Tibial artery (tissue), 4 donors: ENCODE measurements at places on chromosomes 5 and 9.

- no peak for DNase-seq
These were observed 63.3 kb upstream of the SLC30A5 start for GRCh38 chr5:69030358-69031062.

- DNase-seq = no peak
These were observed 6.6 kb downstream of the ARL10 start for GRCh38 chr5:176371621-176372539.

GRCh38 chr9:129509533-129509928 lies 111.4 kb downstream of the C9orf50 start:
- DNase-seq = no peak

GRCh38 chr5:169686137-169686536 lies 49.1 kb downstream of the DOCK2 start:
- DNase-seq = no peak

- DNase-seq = no peak
These were observed 103.6 kb downstream of the TSSK1B start for GRCh38 chr5:113331209-113331551.

DNA sequence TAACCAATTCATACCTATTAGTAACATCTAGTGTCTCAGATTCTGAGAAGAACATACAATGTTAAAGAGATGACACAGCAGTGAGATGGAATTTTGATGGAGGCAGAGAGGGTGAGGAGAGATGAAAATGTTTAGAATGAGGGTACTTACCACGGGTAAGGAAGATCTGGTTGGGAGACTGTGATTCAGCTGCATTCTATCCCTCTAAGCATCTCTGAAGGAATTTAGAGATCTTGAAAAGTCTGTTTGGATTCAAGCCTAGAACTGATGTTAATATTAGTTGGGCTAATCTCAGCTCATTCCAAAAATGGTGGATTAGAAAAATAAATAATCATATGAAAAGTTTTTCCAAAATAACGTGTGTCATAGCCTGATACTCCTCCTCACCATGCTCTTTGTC lies 191.5 kb upstream of the CLINT1 start:
- DNase-seq = no peak

GRCh38 chr5:132962429-132963021 lies 909 bp downstream of the AFF4 start:
- DNase-seq = no peak

- DNase-seq = no peak
These were observed 98.7 kb downstream of the RANBP17 start for GRCh38 chr5:170960567-170960966.

- no peak for DNase-seq
These were observed 318.2 kb downstream of the PARP8 start for GRCh38 chr5:50984640-50985039.

DNA sequence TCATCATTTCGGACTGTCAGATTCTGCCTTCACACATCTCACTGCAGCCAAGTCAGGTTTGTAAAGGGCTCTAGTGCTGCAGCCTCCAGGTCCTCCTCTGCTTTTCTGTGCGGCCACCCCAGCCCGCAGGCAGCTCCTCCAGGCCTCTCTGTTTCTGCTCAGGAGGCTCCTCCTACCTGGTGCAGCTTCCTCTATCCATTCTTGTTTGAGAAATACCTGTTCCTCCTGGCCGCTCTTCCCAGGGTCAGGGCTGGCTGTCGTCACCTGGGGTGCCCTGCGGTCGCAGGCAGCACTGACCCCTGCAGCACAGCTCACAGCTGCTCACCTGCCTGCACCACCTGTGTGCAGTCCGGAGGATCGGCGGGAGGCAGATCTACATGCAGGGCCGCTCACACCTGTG lies 387.7 kb upstream of the IRX4 start:
- no peak for DNase-seq

DNA sequence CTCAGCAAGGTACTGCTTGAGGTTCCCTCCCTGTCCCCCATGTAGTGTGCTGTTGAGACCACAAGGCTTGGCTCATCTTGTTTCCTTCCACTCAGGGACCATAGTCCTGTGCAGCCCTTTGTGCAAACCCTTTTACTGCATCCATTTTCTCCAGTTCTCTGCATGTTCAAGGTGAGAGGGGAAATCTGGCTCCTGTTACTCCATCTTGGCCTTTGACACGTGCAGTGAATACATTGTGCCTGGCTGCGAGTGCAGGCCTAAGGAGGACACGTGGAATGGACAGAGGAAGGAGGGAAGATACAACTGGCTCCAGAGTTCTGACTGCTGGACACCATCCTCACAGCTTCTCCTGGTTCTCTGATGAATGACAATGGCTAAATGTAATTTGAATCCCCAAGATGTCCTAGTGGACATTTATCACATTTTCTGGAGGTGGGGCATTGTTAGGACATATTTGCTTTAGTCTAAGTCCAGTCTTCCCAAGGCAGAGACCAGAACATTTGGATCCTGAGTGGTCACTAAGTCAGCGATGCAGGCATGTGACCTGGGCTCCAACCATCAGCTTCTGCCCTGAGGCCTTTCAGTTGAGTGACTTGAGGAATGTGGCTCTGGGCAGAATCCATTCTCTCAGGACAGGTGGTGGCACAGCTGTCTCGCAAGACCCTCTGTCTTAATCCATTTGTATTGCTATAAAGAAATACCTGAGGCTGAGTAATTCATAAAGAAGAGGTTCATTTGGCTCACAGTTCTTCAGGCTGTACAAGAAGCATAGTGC lies 189.0 kb upstream of the DAP start:
- DNase-seq = no peak

DNA sequence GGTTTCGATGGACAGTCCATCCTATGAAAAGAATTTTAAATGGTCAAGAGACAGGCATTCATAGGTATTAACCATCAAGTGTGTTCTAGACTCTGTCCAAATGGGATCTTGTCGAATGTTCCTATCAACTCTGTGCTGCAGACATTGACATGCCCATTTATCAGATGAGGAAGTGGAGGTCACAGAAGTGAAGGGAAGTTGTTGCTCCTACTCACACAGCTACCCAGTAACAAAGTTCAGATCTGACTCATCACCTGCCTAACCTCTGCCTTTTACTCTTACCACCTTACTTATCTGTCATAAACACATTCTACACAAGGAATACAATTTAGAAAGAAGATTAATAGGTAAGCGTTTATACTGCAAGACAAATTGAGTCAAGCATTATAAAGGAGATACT lies 426.2 kb upstream of the BRINP1 start:
- no peak for DNase-seq

GRCh38 chr9:125024917-125025316 lies 84.0 kb upstream of the GOLGA1 start:
- DNase-seq = no peak
